ENCODE measurements at places on chromosomes 13 and 19.
A peak's percentile ranks its signal among the peaks of the same experiment; 100 is the strongest.

GRCh38 chr19:41920882-41921576, 7.2 kb downstream of the ERFL start:
- no peak for DNase-seq

- no peak for DNase-seq
These were observed 33.1 kb downstream of the CEBPG start for GRCh38 chr19:33406521-33407139.

GRCh38 chr13:34459856-34460255, 482.2 kb upstream of the NBEA start:
- DNase-seq: no peak

DNA sequence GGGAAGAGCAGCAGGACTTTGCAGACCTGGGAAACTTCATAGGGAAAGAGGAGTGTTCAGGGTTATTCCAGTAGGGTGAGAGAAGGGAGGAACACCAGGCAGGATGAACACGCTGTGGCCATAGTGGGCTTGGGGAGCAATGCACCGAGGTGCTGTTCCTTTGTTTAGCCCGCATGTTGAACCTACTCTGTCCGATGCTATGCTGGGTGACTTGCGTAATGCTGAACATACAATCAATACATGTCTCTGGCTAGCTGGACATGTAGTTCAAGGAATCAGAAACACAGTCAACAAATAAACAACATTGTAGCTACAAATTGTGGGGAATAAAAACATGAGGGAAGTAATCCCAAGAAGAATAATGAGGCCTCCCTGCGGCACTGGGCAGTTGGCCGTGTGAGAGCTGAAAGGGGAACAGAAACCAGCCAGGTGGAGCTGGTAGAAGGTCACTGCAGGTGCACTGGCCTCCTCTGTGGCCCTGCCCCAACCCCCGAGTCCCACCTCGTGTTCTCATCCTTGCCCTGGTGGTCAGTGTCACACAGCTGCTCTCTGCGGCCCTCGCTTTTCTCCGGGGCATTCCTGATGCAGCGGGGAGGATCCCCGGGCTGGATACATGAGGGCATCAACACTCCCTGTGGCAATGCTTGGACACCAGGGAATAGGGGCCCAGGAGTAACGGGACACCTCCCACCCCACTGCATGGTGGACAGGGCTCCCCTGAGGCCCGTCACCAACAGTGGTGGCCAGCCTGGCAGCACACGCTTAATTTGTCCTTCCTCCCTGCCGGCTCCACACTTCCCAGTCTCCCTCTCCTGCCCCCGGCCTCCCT, 36.9 kb upstream of the TUBGCP3 start:
- DNase-seq: no peak

- no peak for DNase-seq
These were observed 199.0 kb downstream of the NUFIP1 start for GRCh38 chr13:44790289-44790688.

- peak; percentile 51 for DNase-seq
These were observed 2.5 kb downstream of the ATP5F1D start for GRCh38 chr19:1243768-1244692.

- DNase-seq: no peak
These were observed 464.4 kb downstream of the ITGBL1 start for GRCh38 chr13:101916775-101917474.

- peak; percentile 55 for DNase-seq
These were observed 1200.4 kb downstream of the DIAPH3 start for GRCh38 chr13:58963321-58963720.

GRCh38 chr13:36029166-36029565, 102.0 kb downstream of the DCLK1 start:
- DNase-seq: peak; percentile 73

DNA sequence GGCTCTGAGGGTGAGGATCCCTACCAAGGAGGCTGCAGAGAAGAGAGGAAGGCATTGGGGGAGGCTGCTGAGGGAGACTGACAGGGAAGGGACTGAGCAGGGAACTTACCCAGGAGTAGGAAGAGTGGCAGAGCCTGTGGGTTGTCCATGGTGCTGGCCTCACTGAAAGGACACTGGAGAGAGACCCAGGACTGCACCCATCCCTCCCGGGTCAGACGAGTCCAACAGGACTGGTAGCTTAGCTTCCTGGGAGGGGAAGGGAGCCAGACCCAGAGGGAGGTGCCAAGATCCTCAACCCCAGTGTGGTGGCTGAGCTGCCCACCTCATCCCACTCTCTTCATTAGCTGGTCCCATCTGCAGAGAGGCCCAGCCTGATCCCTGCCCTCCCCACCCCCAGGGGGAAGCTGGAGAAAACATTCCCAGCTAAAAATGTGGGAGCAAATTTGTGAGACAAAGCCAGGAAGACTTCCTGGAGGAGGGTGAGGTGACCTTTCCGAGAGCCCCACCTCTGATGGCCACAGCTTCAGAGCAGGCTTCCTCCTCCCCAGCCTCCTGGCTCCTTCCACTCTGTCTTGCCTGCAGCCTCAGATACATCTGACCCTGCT, at the start of gene VSIG10L:
Gene VSIG10L, minus strand, starts transcription at position 164 of the 605 bp plus-strand sequence. Its CDS starts 15 bp downstream, at position 149.
- DNase-seq: no peak

GRCh38 chr13:50419331-50419865, 404.2 kb downstream of the KCNRG start:
- no peak for DNase-seq

DNA sequence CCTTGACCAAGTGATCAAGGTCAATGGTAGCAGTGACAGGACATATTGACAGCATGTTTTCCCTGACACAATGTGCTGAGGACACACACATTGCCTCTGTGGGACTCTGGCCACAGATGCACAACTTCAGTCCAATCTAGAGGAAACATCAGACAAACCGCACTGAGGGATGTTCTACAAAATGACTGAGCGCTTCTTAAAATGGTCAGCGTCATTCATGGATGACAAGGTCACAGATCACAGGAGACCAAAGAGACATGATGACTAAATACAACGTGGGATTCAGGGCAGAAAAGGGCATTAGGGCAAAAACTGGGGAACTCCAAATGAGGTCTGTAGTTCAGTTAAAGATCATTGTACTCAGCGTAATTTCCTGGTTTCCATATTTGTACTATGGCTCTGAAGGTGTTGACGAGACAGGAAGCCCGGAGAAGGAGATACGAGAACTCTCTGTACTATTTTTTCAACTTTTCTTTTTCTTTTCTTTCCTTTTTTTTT, 20.6 kb downstream of the PBX4 start:
- DNase-seq: no peak

DNA sequence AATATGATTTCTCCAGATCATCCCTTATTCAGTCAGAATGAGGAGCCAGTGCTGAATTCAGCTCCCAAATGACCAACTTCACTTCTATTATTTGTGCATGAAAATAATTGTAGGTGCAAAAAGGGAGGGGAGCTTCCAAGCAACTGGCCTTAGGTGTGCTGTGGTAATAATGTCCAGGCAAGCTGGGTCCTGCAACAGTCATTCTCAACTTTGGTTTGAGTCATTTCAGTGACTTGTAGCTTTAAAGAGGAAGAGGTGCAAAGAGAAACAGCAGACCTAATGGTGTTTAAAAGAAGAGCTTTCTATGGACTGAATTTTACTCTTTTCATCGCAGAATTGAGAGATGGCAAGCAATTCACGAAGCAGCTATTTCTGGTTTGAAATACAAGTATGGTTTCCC, 29.2 kb upstream of the FGF9 start:
- DNase-seq: no peak

- DNase-seq: no peak
These were observed 7.3 kb downstream of the LYL1 start for GRCh38 chr19:13095393-13095784.

- no peak for DNase-seq
These were observed 1328.8 kb downstream of the OLFM4 start for GRCh38 chr13:54357284-54357933.

- peak; percentile 94 for DNase-seq
These were observed 19.1 kb upstream of the KCTD4 start for GRCh38 chr13:45219938-45220375.

DNA sequence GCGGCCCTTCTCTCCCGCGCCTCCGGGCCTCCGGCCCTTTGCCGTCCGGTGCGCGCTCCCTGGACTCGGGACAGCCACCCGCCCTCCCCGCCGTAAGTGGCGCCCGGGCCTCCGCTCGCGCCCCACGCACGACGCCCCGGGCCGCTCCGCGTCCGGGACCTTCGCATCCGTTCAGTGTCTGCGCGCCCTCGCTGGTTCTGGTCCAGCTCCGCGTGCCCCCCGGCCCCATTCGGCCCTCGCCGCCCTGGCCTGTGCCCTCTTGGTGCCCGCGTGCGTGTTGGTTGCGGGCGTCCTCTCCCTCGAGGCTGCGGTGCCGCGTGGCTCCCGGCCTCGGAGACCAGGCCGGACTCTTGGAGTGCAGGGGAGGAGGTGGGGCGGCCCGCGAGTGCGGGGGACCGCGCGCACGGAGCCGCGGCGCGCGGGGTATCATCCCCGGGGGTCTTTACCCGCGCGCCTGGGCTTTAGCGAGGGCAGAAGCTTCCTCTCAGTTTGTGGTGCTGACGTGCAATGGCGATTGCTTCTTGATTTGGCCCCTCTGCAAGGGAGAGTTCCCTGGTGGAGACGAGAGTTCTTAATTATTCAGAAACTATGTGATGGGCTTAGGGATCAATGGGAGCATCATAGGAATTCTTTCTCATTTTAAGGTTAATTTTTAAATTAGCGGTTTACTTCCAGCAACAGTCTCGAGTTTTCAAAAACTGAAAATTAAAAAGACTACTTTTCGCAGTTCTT, 757 bp downstream of the WASF3 start:
- peak; percentile 13 for DNase-seq

- no peak for DNase-seq
These were observed 391.8 kb downstream of the FGF9 start for GRCh38 chr13:22062478-22063205.

- DNase-seq: peak; percentile 34
These were observed 24.8 kb downstream of the RANBP3 start for GRCh38 chr19:5953030-5953589.

DNA sequence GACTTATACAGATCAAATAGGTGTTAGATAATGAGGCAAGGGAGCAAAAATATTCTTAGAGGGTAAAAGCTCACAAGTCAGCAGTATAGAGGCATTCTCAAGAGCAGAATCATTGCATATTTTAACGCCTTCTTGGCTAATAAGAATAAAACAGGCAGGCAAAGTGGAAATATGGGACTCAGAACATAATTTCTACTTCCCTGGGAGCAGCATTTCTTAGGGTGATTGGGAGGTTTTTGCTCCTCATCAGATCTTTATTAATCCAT, 39.6 kb downstream of the LHFPL6 start:
- DNase-seq: peak; percentile 41

- no peak for DNase-seq
These were observed 33.9 kb downstream of the SPATA13 start for GRCh38 chr13:24194447-24194846.

DNA sequence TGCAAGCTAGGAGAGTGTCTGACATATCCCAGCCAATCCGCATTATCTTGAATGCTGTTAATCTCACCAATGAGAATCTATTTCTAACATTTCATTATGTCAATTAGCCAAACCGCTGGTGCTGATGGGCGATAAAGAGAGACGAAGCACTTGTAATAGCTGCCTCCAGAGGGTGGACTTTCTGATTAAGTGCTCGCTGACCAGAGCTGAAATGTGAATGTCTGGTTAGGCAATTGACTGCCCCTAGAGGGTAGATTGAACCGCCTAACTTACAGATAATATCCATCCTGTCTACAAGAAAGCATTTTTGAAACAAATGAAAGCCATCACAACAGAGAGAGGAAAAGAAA, 552 bp upstream of the GRWD1 start:
- DNase-seq: peak; percentile 92

DNA sequence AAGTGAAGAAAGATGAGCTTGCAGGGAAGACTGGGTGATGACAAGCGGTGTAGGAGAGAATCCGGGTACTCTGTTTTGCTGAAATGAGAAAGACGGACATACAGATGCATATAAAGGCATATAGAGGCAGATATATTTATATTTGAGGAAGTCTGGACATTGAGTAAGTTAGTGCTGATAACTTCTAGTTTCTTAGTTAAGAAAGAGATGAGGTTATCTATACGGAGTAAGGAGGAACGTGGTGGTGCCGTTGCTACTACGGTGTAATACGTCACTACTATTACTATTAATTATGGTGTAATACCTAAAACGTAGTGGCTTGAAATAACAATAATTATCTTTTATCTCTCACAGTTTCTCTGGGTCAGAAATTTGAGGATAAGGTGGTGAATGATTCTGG, 9.8 kb upstream of the CPB2 start:
- DNase-seq: no peak

GRCh38 chr13:40565282-40566148, 100.9 kb downstream of the FOXO1 start:
- no peak for DNase-seq

GRCh38 chr19:17104679-17105078, 29.1 kb downstream of the MYO9B start:
- no peak for DNase-seq

- peak; percentile 69 for DNase-seq
These were observed 142.7 kb downstream of the SUCLA2 start for GRCh38 chr13:47858042-47859025.

GRCh38 chr19:7685546-7686445, 5.2 kb downstream of the TRAPPC5 start:
- no peak for DNase-seq

DNA sequence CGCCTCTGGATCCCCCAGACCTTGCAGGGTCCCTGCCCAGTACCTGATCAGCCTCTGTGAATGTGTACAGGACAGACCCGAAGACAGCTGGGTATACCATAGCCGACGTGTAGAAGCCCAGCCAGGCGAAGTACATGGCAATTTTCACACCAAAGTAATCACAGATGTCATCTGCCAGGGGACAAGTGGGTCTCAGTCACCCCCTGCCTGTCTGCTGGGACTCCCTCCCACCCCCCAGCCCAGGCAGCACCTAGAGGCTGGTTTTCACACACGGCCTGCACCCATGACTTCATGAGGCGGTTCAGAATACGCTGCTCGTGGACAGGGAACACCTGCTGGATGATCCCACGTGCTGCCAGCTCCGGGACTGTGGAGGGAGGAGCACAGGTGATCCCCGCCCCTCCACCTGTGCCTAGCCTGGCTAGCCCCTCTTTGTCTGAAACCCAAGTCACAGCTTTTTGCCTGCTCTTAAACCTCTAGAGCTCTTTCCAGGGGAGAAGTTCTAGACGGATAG, 3.6 kb downstream of the ANO8 start:
- DNase-seq: no peak

GRCh38 chr19:10332158-10332964, 968 bp downstream of the RAVER1 start:
- no peak for DNase-seq

DNA sequence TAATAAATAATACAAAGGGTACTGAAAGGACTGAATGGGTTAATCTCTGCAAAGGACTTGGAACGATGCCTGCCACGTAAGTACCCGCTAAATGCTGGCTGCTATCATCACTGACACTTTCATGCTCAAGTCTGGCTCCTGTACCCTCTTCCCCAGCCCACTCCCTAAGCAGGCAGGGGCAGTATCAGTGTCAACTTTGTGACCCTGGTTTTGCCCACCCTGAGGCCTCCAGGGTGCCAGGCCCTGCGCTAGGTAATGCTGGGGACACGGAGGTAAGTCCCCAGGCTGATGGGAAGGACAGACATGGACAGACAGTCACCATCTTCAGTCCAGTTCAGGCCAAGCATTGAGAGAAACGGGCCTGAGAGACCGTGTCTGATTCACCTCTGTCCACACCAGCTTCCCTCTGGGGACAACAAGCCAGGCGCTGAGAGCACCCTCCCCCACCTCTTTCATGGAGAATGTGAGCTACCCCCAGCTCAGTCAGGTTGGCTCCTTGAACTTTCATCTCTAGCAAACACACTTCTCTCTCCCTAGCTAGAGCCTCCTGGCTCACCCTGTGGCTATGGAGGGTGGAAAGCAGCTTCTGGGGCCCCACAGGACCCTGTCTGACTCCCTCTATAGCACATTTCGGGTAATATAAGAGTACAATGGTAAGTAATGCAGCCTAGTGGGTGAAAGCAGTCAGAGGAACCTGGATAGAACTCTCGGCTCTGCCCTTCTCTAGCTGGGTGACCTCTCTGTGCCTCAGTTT, 800 bp downstream of the ETFB start:
- DNase-seq: peak; percentile 42
